ENCODE measurements at places on chromosomes 4 and X.

DNA sequence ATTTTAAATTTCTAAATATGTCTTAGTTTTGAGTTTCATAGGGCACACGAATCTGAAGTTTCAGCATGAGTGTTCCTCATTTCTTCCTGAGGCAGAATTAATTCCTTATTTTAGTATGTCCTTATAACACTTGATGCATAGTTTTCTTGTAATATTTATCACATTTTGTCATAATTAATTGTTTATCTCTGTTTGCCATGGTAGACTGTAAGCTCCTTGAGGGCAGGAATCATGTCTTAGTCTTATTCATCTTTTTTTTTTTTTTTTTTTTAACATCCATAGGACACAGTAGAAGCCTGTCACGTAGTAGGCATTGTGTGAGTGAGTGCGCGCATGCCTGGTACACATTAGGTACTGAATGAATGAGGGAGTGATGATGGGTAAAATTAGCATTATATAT, 131.7 kb downstream of the STAG2 start:
- DNase-seq: no peak

DNA sequence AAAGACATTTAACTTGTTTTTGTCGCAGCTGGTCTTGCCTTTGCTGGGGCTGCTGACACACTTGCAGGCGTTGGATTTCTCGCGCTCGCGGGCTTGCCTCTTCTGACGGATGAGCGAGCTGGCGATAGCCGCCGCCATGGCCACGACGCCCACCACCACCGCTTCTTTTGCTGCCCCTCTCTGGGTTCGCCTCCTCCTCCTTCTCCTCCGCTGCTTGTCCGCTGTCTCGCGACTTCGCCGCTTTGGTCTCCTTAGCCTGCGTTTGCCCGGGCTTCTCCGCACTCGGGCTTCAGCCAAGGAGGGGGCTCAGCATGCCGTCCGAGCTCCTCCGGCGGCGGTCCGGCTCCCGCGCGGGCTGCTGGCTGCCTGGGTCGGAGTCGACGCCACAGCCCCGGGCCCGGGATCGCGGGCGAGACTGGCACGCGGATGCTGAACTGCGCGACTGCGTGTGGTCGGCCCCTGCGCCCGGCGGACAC, 613 bp downstream of the FGF13 start:
- DNase-seq: no peak

DNA sequence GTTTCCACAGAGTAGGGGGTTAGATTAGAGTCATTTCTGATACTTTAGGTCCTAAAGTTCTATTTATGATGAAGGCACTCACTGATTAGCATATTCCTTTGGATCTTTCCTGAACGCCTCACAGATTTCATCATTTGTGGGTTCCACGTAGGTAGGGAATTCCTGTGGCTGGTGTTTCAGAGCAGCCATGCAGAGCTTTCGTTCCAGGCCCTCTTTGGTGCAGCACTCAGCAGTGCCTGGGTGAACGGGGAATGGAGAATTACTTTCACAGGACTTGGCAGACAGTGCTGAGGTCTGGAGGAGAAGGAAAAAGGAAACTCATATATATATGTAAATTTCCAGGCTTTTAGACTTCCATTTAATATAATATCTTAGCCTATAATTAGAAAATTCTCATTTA, 18.5 kb downstream of the GC start:
- DNase-seq: no peak

- DNase-seq: no peak
These were observed 841.3 kb downstream of the PDHA2 start for GRCh38 chr4:96681218-96681617.

- peak; percentile 4 for DNase-seq
These were observed 151.8 kb downstream of the CCNG2 start for GRCh38 chr4:77308843-77309242.

GRCh38 chr4:173235050-173235449, 66.4 kb downstream of the GALNT7 start:
- DNase-seq: no peak

DNA sequence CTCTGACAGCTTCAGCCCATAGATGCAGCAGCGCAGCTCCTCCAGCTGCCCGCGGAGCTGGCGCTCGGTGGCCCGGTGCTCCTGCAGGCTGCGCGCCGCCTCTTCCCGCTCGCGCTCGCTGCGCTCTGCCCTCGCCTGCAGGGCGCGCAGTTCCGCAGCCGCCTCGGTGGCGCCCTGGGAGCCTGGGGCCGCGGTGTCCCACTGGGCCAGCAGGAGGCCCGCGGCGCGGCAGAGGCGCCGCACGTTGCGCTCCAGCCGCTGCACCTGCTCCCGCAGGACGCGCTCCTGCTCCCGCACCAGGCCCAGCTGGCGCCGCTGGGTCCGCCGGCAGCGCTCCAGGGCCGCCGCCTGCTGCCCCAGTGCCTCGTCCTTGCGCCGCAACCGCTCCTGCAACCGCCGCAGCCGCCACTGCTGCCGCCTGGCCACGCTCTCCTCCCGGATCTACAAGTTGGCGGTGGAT, 10.1 kb downstream of the C4orf50 start:
- DNase-seq: no peak

DNA sequence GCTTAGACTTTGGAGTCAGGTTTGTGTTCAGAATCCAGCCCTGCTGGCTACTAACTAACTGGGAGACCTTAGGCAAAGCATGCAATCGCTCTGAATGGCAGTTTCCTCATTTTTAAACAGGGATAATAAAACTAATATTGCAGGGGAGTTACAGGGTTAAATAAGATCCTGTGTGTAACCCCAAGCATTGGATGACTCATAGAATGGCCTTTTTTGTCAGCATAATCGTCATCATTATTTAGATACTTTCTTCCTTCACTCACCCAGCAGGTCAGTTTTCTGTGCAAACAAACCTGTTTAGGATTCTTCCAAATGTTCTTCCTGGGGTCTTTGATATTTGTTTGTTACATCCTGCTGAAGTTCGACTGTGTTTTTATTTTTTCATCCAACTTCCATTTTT, 208.2 kb downstream of the EVC2 start:
- DNase-seq: no peak
